ENCODE measurements at places on chromosomes 4 and X.

GRCh38 chr4:187118602-187119120 is 395.0 kb upstream of the FAT1 start:
- DNase-seq = no peak

GRCh38 chr4:147388018-147388417 is 92.9 kb upstream of the EDNRA start:
- DNase-seq = no peak

- DNase-seq = no peak
These were observed 43.7 kb upstream of the SH3KBP1 start for GRCh38 chrX:19931146-19931545.

DNA sequence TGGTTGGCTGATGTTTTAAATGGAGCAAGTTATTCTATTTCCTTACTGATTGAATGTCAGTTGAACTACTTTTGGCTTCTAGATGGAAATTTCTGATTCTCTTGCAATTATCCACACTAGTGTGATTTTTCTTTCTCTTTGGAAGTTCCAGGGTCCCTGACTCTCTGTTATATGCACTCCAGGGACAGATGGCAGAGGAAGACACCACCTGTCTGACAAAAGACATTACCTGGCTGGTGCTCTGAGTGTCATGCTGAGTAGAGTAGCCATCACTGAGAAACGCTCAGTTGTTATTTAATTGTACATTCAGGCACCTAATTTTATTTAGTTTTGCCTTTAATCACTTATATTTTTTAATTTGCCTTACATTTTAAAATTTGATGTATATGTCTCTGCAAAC is 105.4 kb upstream of the TLL1 start:
- no peak for DNase-seq

- no peak for DNase-seq
These were observed 28.7 kb downstream of the IL13RA1 start for GRCh38 chrX:118756101-118756500.

DNA sequence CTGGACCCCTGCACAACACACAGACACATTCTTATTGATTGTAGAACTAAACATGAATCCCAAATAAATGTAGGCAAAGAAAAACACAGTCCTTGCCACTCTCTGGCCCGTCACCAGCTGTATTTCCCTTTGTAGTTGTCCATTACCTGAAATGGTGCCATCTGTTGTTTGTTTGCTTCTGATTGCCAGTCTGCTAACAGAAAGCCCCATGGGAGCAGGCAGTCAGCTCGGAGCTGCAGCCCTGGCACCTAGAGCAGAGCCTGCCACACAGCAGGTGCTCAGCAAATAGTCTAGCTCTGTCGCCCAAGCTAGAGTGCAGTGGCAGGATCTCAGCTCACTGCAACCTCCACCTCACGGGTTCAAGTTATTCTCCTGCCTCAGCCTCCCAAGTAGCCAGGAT is 28.9 kb downstream of the CPLX1 start:
- no peak for DNase-seq

- peak; percentile 48 for DNase-seq
These were observed 50.4 kb downstream of the USP11 start for GRCh38 chrX:47283015-47283771.

GRCh38 chrX:3076416-3076991 is 35.2 kb downstream of the ARSF start:
- DNase-seq = no peak

DNA sequence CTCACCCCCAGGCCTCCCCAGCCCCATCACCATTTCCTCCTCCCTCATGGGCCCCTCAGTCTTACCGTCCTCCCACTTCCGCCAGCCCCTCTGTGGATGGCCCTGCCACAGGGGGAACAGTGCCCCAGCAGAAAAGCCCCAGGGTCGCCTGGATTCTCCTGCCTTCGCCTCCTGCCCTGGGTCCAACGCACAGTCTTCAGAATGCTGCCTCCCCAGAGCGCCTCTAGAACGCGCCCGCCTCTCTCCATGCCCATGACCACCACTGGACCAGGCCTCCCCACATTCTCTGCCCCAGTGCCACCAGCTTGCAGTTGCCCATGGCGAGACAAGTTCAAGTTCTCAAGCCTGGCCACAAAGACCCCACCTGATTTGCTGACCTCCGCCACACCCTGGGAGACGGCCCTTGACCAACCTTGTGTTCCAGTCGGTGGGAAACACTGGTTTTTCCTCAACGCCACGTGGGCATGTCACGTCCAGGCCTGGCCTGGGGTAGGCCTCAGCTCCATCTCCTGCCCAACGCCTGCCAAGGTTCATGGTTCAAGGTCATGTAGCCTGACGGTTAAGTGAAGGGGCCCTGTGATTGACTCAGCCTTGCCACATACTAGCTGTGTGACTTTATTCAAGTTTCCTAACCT is 634 bp upstream of the PLXNB3 start:
- DNase-seq = peak; percentile 19

DNA sequence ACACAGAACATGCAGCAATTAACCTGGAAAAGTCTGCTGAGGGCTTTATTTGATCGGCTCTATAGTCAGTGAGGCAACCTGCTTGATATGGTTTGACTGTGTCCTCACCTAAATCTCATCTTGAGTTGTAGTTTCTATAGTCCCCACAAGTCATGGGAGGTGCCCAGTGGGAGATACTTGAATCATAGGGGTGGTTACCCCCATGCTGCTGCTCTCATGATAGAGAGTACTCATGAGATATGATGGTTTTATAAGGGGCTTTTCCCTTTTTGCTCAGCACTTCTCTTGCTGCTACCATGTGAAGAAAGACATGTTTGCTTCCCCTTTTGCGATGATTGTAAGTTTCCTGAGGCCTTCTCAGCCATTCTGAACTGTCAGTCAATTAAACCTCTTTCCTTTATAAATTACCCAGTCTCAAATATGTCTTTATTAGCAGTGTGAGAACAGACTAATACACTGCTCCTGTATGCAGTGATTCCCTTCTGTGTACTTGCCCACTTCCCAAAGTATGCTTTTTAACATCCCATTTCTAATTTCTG is 78.2 kb downstream of the NPFFR2 start:
- no peak for DNase-seq
